ENCODE measurements at places on chromosomes 16 and 17. TPM values are rescaled to one million over a fixed set of nuclear protein-coding genes. Genes with fewer than 3 reads are reported as not detected.

DNA sequence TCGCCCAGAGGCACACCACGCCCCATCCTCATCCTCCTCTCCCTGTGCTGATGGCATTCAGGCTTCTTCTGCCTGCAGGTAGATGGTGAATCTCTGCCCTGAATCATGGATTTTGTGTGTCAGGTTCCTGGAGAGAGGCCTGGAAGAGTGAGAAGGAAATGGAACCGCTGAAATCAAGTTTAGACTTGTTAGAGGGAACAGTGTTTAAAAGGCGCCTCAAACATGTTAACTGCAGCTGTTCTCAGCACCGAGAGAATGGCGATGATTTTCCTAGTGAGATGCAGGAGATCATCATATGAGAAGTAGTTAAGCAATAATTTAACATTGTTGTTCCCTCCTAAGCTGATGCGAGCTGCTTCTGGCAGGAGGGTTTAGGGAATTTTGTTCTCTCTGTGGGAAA is 744.4 kb upstream of the EEF2KMT start:
- H3K4me1 ChIP-seq = no peaks in the 10 kb centered on the region
- no peak overlapping the region for H3K27ac ChIP-seq
- no peaks in the 10 kb centered on the region for H3K27me3 ChIP-seq
- no peak for DNase-seq
- H3K4me3 ChIP-seq = no peak overlapping the region

FBXL16 gene
- total RNA-seq = 7.3 TPM

MT1M gene
- not detected for total RNA-seq

DNA sequence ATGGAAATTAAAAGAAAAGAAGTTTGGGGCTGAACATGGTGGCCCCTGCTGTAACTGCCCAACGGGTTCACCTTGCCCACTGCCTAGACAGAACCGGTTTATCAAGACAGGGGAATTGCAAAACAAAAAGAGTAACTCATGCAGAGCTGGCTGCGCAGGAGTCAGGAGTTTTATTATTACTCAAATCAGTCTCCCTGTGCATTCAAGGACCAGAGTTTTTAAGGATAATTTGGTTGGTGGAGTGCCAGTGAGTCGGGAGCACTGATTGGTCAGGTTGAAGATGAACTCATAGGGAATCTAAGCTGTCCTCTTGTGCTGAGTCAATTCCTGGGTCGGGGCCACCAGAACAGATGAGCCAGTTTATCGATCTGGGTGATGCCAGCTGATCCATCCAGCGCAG is 4.4 kb upstream of the SCPEP1 start:
- peaks cover 25% of the 10 kb centered on the region for H3K27me3 ChIP-seq
- no peaks in the 10 kb centered on the region for H3K36me3 ChIP-seq
- DNase-seq = no peak
- H3K4me3 ChIP-seq = no peak overlapping the region
- no peak overlapping the region for H3K27ac ChIP-seq
- H3K4me1 ChIP-seq = peaks cover 13% of the 10 kb centered on the region

DNA sequence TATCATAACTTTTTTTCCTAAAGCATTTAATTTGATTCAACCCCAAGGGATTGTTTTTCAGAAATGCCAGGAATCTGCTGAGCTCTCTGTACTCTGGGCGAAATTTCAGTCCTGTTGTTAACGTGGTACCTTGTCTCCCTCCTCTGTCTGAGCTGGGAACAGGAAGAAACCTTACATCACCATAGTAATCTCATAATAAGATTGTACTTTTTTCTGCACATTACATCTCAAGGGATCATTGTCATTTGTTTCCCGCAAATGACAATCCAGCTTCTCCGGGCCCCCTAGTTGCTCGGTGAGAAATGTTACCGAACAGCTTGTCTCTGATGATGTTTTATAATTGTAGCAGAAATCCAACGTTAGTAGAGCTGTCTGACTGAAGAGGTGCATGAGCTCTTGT is 152.7 kb upstream of the ERCC4 start:
- no peaks in the 10 kb centered on the region for H3K4me1 ChIP-seq
- H3K27me3 ChIP-seq = no peaks in the 10 kb centered on the region
- DNase-seq = no peak
- no peak overlapping the region for H3K27ac ChIP-seq
- H3K4me3 ChIP-seq = no peak overlapping the region
- no peaks in the 10 kb centered on the region for H3K36me3 ChIP-seq

DNA sequence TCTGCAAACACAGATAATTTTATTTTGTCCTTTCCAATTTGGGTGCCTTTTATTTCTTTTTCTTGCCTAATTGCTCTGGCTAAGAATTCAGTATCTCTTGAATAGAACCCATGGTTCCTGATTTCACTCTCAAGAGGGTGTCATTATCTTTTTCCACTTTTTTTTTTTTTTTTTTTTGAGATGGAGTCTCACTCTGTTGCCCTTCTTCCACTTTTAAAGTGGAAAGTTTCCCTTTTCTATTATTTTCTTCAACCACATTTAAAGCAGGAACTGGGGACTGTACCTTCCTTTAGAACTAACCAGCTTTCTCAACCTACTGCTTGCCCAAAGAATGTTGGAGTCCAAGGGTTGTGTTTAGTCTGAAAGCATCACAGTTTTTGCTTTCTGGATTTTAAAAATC is 31.1 kb downstream of the SLFN11 start:
- H3K27ac ChIP-seq = no peak overlapping the region
- no peak for DNase-seq
- no peak overlapping the region for H3K4me3 ChIP-seq
- H3K36me3 ChIP-seq = peaks cover 47% of the 10 kb centered on the region
- H3K4me1 ChIP-seq = peaks cover 64% of the 10 kb centered on the region

NDRG4 gene
- total RNA-seq = not detected

- H3K27me3 ChIP-seq = peaks cover 3% of the 10 kb centered on the region
- H3K27ac ChIP-seq = peak overlapping the region; percentile 79
- DNase-seq = peak; percentile 39
- peak overlapping the region; percentile 83 for H3K4me3 ChIP-seq
- H3K4me1 ChIP-seq = peaks cover 25% of the 10 kb centered on the region
These were observed 477 bp downstream of the CENPV start for GRCh38 chr17:16352667-16353316.

RHBDL3 gene
- total RNA-seq = 0.82 TPM

NPIPB4 gene
- total RNA-seq = 168 TPM

DNA sequence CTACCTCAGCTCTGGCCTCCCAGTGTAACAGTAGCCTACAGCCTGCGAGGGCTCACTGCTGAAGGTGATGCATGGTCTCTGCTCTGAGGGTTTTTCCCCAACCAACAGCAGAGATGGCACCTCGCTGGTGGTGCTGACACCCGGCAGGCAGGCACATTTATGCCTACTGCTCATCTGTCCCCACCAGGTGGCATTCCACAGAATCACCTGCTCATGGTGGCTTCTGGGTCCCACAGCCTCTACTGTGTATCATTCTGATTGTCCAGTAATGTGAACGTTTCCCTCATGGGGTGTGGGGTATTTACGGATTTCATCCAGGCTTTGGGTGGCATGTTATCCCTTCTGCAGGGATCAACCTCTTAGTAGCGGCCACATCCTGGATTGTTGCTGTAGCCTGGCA is 331.5 kb downstream of the SNX29 start:
- H3K4me1 ChIP-seq = no peaks in the 10 kb centered on the region
- H3K27me3 ChIP-seq = no peaks in the 10 kb centered on the region
- no peak overlapping the region for H3K4me3 ChIP-seq
- no peak overlapping the region for H3K27ac ChIP-seq

TBC1D26 gene
- total RNA-seq = 0.23 TPM

- peak overlapping the region; percentile 11 for H3K27ac ChIP-seq
- no peaks in the 10 kb centered on the region for H3K27me3 ChIP-seq
- H3K4me1 ChIP-seq = peaks cover 36% of the 10 kb centered on the region
- H3K4me3 ChIP-seq = no peak overlapping the region
- peaks cover 12% of the 10 kb centered on the region for H3K36me3 ChIP-seq
- no peak for DNase-seq
These were observed 29.0 kb downstream of the GLG1 start for GRCh38 chr16:74577882-74578366.

GID4 gene
- 8.9 TPM for total RNA-seq

DNA sequence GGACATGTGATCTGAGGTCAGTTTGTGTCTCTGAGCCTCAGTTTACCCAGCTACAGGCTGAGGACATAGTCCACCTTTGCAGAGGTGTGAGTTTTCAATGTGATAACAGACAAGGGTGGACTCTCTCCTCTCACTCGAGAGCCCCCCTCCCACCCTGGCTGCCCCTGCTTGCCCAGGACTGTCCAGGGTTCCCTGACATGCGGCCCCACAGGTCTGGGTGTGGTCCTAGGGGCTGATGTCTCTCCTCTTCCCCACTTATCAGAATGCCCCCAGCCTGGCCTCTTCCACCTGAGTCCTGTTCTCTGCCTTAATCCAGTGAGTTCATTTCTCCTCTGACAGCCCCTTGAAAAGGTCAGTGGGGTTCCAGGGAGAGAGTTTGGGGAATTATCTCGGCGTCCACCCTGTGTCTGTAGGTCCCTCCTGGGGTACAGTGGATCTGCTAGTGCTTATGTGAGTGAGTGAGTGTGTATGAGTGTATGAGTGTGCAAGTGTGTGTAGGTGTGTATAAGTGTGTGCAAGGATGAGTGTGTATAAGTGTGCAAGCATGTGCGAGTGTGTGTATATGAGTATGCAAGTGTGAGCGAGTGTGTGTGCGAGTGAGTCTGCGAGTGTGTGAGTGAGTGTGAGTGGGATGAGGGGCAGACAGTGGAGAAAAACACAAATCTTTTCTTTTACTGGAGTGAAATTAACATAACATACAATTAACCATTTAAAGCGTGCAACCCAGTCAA is 175.0 kb downstream of the IRF8 start:
- peaks cover 7% of the 10 kb centered on the region for H3K27me3 ChIP-seq
- H3K36me3 ChIP-seq = no peaks in the 10 kb centered on the region
- no peaks in the 10 kb centered on the region for H3K4me1 ChIP-seq
- H3K27ac ChIP-seq = no peak overlapping the region
- DNase-seq = no peak

SCGB1C2 gene
- total RNA-seq = not detected

Measured in activated CD8-positive, alpha-beta T cell treated with anti-CD3 and anti-CD28 coated beads, Interleukin-2, amount 10 ng/mL, durations not matched to agents 7 days and 5 days (primary cell).